CD8-positive, alpha-beta T cell (primary cell): ENCODE measurements at places on chromosomes 12 and 14.

- no peak for DNase-seq
These were observed 57.1 kb downstream of the ZDHHC17 start for GRCh38 chr12:76820888-76821482.

GRCh38 chr14:99198746-99199502 is 73.1 kb downstream of the BCL11B start:
- no peak for DNase-seq

GRCh38 chr14:69587389-69587788 is 12.7 kb upstream of the CCDC177 start:
- DNase-seq, result no peak

DNA sequence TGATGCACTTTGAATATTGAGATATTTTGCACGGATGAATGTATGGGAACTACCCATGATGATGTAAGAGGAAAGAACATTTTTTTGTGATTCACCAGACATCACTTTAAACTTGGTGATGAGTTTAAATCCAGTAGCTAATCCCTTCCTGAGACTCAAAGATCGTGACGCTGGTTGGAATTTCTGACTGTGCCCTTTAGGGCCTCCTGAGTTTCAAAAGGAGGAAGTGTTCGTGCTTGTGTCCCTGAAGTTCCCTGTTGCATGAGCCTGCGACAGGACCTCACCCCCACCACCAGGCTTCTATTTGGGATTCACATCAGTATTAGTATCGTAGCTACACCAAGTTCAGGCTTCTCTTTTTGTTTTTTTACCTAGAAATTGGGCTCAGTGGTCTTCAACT is 18.6 kb upstream of the RIN3 start:
- peak; percentile 1 for DNase-seq

GRCh38 chr12:6529291-6529737 is 5.0 kb upstream of the GAPDH start:
- DNase-seq, result no peak

DNA sequence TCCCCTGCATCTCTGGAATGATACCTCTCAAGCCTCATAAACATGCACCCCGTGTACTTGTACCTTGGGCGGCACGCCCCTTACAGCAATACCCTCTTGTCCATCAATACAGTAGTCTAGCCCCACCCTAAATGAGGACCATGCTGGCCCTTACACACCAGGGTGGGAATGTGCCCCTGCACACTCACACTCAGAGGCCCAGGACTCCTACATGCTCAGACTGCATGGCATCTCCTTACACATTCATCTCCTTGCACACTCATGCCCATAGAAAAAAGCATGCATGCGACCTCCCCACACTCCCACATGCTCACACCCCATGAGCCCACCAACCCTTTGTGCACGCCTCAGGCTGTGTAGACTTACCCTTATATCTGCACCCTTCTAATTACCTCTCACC is 22.0 kb downstream of the ITGA7 start:
- DNase-seq, result no peak
